ENCODE measurements at places on chromosomes 12 and 14.

GRCh38 chr14:51917193-51917592 lies 56.8 kb downstream of the GNG2 start:
- no peak for DNase-seq

DNA sequence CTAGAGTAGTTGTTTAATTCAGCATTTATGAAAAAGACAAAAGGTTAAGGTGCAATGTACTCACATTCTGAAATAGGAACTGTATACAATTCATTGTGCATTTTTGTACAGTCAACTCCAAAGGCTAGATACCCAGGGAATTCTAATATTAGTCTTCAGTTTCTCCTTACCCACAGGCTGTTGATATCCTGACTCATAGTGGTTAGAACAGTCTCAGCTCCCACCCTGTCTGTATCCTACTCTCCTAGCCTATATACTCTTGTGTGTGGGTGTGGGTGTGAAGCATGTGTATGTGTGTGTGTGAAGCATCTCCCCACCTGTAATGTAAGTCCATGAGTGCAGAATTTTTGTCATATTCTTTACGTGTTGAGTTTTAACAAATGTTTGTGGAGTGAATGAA lies 229.5 kb downstream of the NAV3 start:
- DNase-seq: peak; percentile 54

DNA sequence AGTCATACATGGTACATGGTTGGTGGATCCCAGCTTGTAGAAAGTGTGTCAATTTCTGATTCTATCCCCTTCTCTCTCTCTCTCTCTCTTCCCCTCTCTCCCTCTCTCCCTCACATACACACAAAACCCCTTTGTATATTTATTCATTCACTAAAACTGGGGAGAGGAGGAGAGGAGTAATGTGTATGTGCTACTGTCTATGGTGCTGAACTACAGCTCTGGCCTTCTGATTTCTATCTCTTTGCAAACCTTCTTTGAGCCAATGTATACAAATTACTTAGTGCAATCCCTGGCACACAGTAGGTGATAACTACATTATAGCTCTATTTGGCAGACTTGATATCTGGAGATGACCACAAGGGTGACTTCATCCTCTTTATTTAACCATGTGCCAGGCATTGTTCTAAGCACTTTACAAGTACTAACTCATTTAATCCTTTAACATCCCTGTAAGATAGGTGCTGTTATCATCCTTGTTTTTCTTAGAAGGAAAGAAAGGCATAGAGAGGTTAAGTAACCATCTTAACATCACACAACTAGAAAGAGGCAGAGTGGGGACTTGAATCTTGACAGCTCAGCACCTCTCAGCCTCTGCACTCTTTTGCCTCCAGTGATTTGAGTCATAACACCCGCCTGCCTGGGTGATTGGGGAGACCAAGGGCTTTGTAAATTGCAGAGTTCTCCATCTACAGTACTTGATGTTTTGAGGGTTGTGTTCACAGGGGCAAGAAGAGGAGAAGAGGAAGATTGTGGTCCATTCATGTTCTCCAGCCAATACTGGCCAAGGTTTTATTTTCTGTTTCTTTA lies 21.3 kb downstream of the RPH3A start:
- DNase-seq: no peak

DNA sequence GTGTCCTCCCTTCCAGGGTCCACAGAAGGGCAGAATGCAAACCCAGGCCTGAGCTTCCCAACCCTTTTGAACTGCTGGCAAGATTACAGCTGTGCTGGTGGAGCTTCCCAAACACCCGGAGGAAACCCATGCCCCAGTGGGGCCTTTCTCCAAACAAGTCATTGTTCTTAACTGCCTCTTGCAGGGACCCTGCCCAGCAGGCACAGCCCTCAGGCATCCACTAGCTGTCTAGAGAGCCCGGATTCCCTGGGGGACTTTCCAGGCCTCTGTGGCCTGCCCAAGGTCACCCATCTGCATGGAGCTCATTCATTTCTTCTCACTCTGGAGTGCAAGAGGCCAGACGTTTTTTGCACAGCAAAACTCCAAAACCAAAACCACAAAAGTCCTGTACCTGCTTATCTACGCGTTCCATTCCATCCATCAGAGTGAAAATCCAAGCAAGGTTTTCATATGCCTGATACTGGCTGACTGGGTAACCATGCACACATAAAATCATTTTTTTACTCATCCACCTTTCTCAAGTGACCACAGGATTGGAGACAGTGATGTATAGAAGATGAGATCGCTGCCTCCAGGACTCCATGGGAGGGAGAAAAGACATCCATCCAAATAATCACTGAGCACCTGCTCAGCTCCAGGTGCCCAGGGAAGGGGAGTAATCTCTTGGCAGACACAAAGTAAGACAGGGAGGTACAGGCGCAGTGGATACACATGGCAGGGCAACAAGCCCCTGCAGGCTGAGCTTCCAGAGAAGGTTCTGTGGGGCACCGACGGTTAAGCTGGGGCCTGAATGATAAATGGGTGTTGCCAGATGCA lies 17.2 kb upstream of the BDKRB2 start:
- DNase-seq: no peak

DNA sequence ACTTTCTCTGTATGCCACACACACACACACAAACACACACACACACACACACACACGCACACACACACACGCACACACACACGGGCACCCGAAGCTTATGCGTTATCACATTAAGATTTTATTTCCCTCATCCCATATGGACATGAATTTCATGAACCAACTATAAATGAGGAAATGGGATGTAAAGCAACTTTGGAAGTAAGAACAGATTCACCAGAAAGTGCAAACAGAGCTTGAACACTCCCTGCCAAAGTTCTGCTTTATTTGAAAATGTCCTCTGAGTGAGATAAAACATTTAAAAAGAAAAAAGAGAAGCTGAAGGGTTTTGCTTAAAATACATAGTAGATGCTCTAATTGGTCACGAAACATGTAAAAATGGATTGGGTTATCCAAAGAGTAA lies 90.4 kb upstream of the OTX2 start:
- no peak for DNase-seq

DNA sequence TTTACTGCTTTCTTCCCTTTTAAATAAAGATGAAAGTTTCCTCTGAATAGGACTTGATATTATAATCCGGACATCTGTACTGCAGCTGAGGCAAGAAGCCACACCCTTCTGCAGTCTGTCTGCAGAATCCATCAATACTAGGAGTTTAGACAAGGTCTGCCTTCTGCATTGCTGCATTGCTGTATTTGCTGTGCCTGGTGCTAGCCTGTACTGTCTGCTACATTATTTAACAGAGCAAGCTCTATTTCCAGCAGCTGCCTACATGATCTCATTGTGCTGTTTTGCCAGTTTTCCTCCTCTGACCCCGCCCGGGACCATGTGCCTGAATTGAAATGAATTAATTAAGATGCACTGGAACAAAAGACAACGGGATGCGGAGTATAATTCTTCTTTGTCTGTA lies 1.7 kb downstream of the TUBA1A start:
- DNase-seq: peak; percentile 11

DNA sequence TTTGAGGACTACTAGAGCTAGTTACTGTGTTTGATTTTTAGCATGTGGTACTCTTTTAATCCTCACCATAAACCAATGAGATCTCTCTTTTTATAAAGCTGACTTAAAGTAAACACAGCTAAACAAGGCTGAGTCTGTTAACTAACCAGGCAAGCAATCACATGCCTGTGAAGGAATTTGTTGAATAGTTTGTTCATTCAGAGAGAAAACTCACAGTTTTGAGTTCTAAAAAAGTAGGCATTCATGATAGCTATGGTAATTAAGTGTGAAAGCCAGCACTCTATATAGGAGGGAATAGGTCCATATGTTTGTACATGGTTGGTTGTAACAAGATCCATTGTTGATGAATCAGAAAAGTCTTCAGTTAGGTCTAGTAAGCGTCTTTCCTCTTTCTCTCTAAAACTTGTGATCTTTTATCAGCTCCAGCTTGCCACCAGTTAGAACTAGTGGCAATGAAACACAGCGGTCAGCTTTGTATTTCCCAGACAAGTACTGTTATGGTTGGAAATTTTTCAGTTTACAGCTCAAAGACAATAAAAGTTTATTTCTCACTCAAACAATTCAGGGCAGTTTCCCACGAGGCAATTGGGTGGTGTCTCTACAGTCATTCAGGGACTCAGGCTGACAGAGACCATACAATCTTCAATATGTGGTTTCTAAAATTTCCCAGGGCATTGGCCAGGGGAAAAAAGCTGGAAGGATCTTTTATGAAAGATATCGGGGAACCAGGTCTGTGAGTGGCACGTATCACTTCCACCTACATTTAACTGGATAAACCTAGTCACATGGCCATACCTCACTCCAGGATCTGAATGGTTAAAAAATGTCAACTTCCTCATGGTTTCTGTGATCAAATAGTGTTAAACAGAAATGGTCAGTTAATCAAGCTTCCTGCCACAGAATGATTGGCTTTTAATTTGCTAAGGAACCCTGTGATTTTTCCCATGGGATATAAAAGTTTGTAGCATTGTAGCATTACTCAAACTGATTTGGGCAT lies 203.1 kb downstream of the KIF21A start:
- no peak for DNase-seq

DNA sequence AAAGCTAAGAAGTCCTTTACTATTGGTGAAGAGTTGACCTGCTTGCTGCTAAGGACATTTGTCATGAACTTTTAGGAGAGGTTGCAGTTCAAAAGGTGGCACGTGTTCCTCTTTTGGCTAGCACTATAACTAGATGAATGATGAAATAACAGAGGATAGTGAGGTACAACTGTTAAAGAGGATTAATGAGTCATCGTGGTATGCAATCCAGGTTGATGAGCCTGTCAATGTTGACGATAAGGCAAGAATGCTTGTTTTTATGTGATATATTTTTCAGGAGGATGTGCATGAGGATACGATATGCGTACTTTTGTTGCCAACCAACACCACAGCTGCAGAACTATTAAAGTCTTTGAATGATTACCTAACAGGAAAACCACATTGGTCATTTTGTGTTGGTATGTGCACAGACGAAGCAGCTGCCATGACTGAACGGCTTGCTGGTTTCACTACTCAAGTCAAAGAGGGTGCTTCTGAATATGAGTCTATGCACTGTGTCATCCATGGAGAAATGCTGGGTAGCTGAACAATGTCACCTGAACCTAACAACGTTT lies 10.6 kb downstream of the CEP128 start:
- peak; percentile 86 for DNase-seq

DNA sequence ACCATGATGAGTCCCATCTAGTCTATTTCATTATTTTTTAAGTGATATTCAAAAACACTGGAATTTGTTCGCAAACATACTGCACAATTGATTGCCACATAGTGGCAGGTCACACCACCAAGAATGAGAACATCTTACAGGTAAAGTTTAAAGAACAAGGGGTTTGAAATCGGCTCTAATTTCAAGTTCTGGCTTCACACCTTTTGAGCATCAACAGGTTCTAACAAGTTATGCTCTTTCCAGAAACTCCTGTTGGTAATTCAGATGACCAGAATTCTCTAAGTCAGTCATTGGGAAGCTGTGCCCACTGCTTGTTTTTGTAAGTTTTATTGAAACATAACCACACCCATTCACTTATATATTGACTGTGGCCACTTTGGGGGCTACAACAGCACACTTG lies 336.3 kb downstream of the FUT8 start:
- DNase-seq: no peak

DNA sequence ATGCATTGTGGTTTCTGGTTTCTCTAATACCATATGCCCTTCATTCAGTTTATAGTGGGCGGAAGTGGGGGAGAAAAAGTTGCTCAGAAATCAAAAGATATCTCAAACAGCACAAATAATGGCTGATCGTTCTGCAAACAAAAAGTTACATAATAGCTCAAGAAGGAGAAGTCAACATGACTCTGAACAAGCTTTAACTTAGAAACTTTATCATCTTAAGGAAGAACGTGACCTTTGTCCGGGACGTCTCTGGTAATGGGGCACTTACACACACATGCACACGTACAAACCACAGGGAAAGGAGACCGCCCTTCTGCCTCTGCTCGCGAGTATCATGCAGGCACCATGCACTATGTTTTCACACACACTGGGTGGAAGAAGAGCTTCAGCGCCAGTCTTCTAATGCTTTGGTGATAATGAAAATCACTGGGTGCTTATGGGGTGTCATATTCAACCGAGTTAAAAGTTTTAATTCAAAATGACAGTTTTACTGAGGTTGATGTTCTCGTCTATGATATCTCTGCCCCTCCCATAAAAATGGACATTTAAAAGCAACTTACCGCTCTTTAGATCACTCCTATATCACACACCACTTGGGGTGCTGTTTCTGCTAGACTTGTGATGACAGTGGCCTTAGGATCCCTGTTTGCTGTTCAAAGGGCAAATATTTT lies 4.7 kb downstream of the FOS start:
- no peak for DNase-seq

DNA sequence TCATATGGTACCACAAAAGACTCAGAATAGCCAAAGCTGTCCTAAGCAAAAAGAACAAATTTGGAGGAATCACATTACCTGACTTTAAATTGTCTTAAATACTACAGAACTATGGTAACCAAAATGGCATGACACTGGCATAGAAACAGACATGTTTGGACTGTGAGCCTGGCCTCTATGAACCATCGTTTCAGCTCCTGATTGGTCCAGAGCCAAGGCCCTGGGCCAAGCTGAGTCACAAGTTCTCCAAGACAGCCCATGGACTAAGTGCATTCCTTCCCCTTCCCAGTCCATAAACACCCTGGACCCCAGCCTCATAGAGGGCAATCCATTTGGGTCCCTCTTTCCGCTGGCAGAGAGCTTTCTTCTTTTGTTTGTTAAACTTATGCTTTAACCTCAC lies 12.1 kb upstream of the PRR4 start:
- peak; percentile 23 for DNase-seq

DNA sequence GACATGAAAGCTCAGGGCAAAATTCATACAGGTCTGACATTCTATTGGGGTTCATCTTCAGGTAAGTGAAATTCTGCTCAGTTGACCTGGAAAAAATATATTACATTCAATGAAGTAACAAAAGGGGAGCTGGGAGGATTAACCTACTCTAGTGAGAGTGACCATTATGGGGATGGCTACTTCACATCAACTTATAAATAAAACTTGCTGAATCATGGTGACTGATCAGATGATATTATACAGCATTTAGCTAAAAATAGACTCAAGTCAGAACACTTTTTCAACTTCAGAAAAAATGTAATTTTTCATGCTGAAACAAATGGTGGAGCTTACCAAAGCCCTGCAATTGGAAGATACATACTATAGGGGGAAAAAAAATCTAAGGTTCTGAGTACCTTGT lies 800.2 kb downstream of the FSCB start:
- no peak for DNase-seq

Measured in EL (cell line).